ENCODE measurements at places on chromosomes 4 and X. TPM values are rescaled to one million over a fixed set of nuclear protein-coding genes. Genes with fewer than 3 reads are reported as not detected.

Gene KLHL4
- 8.8 TPM for polyA plus RNA-seq

Gene IQCM
- not detected for polyA plus RNA-seq

- DNase-seq: no peak
- no peaks in the 10 kb centered on the region for H3K36me3 ChIP-seq
- no peaks in the 10 kb centered on the region for H3K4me1 ChIP-seq
- H3K27me3 ChIP-seq: no peaks in the 10 kb centered on the region
Observed at GRCh38 chrX:109775386-109775785, 42.3 kb upstream of the ACSL4 start.

- no peaks in the 10 kb centered on the region for H3K4me1 ChIP-seq
- no peak overlapping the region for H3K27ac ChIP-seq
- no peak overlapping the region for H3K4me3 ChIP-seq
- peak; percentile 38 for DNase-seq
- no peaks in the 10 kb centered on the region for H3K36me3 ChIP-seq
- no peaks in the 10 kb centered on the region for H3K27me3 ChIP-seq
Observed at GRCh38 chr4:154982187-154983047, 201.3 kb downstream of the RBM46 start.

DNA sequence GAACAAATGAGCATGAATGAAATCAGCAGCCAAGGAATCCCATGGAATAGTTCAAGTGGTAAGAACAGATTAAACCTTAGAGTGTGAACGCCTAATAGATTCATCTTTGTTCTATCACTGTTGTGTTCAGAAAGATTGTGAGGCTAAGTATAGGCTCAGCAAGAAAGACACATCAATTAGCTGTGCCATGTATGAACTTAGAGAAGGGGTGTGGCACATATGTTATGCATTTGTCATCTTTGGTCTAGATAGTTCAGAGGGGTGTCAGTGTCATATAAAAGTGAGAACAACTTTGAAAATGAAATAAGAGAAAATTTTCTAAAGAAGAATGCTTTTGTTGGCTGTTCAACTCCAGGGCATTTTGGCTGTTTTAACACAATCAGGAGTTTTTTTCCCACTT, 9.4 kb downstream of the DAPP1 start:
- H3K36me3 ChIP-seq: no peaks in the 10 kb centered on the region
- H3K4me1 ChIP-seq: no peaks in the 10 kb centered on the region
- no peak for DNase-seq
- no peak overlapping the region for H3K4me3 ChIP-seq
- H3K27me3 ChIP-seq: no peaks in the 10 kb centered on the region
- no peak overlapping the region for H3K27ac ChIP-seq
